Germinal center (tissue), 1 donor: ENCODE measurements at places on chromosomes 2 and 18.

GRCh38 chr2:15941481-15941850 is 1.1 kb downstream of the MYCN start:
- DNase-seq: no peak

DNA sequence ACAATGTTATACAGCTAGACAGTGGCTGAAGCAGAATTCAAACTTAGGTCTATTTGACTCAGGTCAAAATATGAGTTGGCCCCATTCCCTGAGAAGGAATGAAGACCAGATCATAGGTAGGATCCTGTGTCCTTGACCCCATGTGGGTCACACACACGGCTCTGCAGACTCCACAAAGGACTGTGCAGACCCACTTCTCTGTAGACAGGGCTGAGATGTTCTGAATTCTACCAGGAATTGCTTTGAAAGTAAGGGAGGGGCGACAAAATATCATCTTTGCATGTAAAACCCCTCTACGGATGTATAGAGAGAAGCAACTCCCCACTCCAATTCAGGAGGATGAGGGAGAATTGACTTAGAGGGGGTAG is 62.3 kb upstream of the CTIF start:
- no peak for DNase-seq

DNA sequence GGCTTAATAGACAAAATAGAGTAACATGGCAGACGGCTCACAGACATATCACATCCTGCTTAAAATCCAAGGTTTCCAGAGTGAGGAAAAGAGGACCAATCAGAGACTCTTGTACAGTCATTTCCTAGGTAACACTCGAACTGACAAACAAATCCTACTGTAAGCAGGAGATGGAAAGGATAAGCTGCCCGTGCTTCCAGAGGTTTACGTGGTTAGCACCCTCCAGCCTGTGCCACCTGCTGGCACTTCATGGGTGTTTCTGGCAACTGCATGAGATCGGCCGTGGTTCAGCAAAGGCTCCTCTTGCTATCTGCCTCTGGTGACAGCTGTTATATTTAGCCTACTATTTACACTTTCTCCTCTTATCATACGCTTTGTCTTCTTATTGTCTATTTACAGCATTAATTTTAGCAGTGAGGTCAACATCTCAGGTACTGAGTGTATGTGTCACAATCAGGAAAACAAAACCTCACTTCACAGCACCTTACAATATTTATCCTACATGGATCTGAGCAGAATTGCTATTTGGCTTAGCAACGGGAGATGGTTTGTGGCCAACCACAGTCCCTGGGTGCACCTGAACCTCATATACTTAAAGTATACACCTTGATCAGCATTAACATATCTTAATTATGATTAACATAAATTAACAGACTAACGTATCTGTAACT is 226.9 kb downstream of the TMEM163 start:
- no peak for DNase-seq

GRCh38 chr2:150159300-150159699 is 328.2 kb downstream of the RND3 start:
- DNase-seq: no peak

GRCh38 chr18:38301621-38302020 is 736.0 kb upstream of the CELF4 start:
- no peak for DNase-seq

DNA sequence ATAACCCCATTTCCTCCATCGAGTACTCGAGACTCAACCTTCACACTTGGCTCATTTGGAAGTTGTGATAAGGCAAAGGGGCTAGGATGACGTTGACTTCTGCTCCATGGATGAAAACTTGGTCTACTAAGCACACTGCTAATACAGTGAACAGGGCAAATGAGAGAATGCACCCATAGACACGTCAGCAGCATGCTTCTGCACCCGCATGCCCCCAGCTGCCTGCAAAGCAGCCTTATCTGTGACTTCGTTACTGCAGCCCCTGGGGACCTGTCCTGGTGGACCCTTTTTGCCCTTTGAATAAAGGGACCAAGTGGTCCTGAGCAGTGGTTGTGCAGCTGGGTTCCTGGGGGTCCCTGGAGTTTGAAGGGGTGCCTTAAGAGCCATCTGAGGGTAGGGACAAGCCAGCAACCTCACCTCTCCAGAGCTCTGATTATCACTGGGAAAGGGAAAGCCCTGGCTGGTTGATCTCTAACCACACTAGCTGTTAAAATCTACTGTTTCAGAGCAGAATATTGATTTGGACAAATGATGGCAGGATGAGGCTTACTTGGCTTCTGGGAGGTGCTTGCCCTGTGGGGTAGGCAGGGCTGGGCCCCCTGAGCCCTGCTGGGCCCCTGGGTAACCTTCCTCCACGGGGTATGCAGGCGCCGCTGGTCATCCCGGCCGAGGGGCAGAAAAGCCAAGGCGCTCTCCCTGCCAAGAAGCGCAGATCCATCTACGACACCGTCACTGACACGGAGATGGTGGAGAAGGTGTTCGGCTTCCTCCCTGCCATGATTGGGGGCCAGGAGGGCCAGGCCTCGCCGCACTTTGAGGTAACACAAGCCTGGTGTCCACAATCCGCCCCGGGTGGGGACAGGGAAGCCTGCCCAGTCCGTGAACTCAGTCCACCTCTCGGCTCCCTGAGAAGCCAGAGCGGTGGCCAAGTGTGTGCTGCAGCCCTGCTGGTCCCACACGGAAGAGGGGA is 37.6 kb upstream of the GPR17 start:
- DNase-seq: no peak

- no peak for DNase-seq
Measured at GRCh38 chr2:64487256-64488049, 33.5 kb downstream of the LGALSL start.

GRCh38 chr2:222440673-222441422 is 16.5 kb downstream of the SGPP2 start:
- DNase-seq: no peak

- peak; percentile 15 for DNase-seq
Measured at GRCh38 chr2:3827673-3828575, 124.5 kb downstream of the DCDC2C start.

- DNase-seq: no peak
Measured at GRCh38 chr18:42977982-42978637, 137.4 kb downstream of the RIT2 start.

DNA sequence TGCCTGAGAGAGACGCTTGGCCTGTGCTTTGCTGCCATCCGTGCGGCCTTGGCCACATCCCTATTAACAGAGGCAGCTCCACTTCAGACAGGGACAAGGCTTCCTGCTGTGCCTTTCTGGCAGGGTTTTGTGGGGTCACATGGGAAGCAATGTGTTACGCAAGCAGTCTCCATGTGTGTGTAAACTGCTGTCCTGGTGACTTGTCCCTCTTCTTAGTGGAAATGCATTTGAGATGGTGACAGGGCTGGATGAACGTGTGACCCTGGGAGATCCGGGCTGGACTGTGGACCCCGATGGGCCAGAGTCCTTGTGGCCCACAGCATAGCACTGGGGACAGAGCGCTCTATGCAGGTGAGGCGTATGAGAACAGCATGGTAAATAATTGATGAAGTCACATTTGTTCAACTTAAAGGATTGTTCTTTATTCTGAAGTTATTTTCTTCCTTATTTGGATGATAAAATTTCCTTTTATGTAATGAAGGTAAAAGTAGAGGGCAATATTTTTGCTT is 23.2 kb downstream of the ASB1 start:
- no peak for DNase-seq

- no peak for DNase-seq
Measured at GRCh38 chr2:146270618-146271017, 1574.2 kb upstream of the ACVR2A start.

- DNase-seq: no peak
Measured at GRCh38 chr2:10796703-10797102, 15.9 kb downstream of the PDIA6 start.

DNA sequence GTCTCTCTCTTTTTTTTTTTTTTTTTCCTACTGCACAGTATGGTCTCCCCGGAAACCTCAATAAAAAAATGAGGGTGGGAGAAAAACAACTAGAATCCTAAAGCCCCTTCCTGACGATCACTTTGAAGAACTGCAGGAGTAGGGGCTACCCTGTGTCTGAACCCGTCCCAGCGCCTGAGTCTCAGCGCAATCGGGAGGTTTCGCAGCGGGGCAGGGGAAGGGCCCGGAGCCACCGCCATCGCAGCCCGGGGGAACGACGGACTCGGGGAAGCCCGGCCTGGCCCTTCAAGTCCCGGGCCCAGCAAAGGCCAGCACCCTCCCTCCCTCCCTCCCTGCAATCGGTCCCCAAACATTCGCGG is 411 bp downstream of the NARS1 start:
- peak; percentile 58 for DNase-seq
